ENCODE measurements at places on chromosomes 5 and 9. TPM values are rescaled to one million over a fixed set of nuclear protein-coding genes. Genes with fewer than 3 reads are reported as not detected.

Gene AQP3
- total RNA-seq, result 16.0 TPM

Gene HCN1
- not detected for total RNA-seq

Gene ZNF483
- 0.76 TPM for total RNA-seq

Gene DDX4
- total RNA-seq, result not detected

Gene RNF183
- total RNA-seq, result not detected

Gene BTNL3
- not detected for total RNA-seq

Gene FOXD4L3
- not detected for total RNA-seq

Gene OCLN
- 12.4 TPM for total RNA-seq

Gene PCDH12
- total RNA-seq, result not detected

Gene SPINK6
- 0.53 TPM for total RNA-seq

Gene DMXL1
- 11.9 TPM for total RNA-seq

Data from A549 treated with DMSO at 1 μM for 4 hours (cell line).